Activated CD8-positive, alpha-beta memory T cell treated with anti-CD3 and anti-CD28 coated beads for 48 hours (primary cell): ENCODE measurements at places on chromosomes 3 and 15.

DNA sequence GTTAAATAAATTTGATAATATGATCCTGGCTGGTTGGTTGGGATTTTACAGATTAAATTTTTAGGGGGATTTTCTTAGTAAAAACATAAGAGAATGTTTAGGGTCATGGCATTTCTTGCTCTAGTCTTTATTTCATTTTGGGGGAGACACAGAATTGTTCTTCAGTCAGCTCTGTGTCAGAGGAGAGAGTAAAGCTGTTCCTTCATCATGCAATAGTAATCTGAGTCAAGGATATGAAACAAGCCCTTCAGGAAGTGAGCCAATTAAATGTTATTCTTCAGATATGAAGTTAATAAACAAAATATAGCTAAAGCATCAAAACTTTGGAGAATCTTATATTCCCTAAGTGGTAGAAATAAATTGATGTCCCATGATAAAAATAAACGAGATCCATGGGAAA lies 22.9 kb upstream of the SLC4A7 start:
- DNase-seq: no peak

- no peak for DNase-seq
These were observed 8.6 kb downstream of the KLHL25 start for GRCh38 chr15:85785887-85786780.

- DNase-seq: no peak
These were observed 291.8 kb upstream of the GBE1 start for GRCh38 chr3:82053236-82053635.

DNA sequence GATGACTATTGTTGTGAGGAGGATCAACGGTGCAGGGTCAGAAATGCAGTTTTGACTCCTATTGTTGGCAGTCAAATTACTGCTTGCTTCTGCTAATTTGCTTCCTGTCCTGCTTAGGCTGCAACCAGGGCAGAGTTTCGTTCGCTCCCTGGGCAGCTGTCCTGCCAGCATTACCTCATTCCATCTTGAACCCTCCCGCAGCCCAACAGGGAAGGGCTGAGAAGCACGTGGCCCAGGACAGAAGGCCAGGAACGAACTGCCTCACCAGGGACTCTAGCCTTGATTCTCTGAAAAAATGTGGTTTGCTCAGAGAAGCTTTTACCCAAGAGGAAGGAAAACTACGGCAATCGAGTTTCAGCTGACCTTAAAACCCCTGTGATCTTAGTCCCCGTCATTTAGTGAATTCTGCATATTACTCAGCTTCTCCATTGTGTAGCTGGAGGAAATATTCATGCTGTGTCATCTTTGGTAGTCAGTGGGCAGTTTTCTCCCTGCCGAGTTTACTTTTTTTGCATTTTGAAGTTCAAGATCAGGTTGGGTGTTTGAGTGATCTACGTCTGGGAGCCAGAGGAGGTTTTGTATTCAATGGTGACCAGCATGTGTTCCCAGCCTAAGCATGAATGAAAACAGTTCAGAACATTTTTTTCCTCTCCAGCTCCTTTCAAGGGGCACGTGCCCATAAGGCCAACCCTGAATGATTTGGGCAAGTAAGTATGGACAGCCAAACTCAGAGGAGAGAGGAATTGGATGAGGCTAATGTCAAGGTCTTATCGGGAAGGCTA lies 23.0 kb downstream of the TLNRD1 start:
- DNase-seq: no peak

DNA sequence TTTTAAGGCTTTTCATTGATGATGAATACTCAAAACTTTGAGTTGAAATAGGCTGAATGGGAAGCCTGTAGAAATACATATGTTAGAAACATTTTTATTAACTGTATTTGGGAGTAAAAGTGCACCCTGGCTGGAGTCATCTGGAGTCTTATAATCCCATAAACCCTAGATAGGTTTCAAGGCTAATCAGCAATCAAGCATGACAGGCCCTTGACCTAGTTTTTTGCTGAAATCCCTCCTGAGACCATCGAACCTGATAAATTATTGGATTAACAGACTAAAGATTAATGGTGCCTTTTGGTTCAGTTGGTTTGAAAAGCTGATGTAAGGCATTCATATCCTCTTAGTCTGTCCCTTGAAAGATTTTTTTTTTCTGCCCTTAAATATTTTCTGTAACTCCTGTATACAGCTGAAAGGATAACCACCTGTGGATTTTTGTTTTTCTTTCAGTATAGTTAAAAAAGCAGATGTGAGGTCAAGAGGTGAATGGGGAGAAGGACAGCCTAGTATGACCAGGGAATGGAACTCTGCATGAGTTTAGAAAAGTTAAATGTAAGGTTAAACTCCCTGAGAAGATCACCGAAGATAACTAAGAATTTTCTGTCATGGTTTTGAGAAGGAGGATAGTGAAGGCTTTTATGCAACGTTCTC lies 69.4 kb upstream of the STXBP5L start:
- DNase-seq: no peak

- DNase-seq: no peak
These were observed 918 bp downstream of the PRSS50 start for GRCh38 chr3:46716461-46717441.

- DNase-seq: no peak
These were observed 87.1 kb downstream of the DIPK2A start for GRCh38 chr3:144058713-144059112.

DNA sequence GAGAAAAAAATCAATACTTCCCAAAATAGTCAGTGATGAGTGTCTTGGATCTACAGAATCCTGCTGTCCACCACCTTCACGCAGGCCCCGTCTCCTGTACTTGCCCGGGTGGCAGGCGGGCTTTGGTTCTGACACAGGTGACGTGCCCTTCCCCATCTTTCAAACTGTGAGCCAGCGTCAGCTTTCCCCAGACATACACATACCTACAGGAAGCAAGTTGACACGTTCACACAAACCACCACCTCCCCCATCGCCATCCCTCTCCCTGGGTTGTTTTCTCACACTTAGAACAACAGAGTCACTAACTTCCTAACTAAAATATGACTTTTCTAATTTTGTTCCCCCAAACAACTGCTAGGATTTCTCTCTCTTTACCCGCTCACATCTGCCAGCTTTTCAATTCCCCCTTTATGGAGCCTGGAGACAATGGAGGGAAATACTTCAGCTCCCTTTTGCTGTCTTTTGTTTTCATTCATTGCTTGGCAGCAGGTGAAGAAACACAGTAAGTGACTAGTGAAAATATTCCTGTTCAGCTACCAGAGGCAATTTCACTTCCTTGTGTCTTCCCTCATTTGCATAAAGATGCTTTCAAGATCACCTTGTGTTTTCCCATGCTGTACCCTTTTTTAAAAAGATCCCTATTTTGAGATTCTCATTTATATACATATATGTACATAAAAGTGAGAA lies 248.3 kb downstream of the SLCO3A1 start:
- DNase-seq: no peak
